ENCODE measurements at places on chromosomes 16 and 17.

DNA sequence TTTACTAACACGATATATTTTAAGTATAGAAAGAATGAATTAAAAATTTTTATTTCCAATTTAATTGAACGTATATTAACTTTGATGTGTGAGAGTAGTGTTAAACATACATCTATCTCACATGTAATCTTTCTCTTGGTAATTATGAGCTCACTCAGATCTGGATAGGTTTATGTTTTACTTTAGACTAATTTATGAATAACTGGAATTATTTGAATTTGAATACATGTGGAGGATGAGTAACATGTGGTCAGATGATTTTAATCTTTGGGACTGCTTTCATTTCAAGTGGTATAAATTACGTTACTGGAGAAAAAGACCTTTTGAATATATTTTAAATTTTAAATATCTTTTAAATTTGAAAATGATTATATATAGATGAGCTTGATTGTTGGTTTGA is 49.9 kb upstream of the RHBDL3 start:
- no peak for DNase-seq

- no peak for DNase-seq
Measured at GRCh38 chr17:55734128-55734781, 11.6 kb upstream of the TMEM100 start.

DNA sequence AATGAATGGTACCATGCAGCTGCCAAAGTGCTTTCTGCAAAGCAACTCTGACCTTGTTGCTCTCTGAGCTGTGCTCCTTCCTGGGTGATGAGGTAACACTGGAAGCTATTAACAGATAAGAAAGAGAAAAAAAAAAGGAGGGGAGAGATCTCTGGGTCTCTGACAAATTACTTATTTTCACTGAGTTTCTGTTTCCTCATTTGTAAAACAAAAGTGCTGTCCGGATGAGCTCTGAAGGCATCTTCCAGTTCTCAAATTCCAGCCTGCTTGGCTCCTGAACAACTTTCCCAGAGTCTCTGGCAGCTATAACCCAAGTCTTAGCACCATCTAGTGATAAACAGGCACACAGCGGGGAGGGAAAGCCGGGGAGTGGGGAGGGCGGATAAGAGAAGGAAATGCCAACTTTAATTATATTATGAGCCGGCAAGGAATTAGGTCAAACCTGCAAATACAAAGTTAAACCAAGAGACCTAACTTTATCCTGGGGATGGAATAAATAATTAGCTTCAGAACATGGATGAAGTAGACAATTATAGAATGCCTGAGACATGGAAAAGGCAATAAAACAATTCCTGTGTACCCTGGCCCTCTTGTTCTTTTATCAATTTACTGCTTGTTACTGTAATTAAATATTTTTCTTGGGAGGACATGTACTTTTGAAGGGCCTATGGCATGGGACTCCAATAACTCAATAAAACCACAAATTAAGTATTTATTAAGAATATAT is 61.3 kb upstream of the KIFC3 start:
- DNase-seq, result peak; percentile 29

DNA sequence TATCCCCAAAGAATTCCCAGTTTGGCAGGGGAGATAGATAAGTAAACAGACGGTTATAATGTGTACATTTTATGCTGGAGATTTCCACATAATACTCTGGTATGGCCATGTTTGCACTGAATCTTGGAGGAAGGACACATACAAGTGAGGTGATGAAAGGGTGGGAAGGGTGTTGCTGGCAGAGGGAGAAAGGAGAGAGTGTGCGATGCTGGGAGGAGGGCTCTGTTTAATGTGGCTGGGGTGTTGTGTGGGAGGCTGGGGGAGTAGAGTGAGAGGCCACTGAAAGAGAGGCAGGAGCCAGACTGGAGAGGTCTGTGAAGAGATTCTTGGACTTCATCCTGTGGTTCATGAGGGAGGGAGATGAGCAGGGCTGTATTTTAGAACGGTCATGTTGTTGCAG is 87.6 kb downstream of the SPACA3 start:
- no peak for DNase-seq

- DNase-seq, result peak; percentile 31
Measured at GRCh38 chr17:57834146-57834741, 15.6 kb downstream of the MRPS23 start.

- no peak for DNase-seq
Measured at GRCh38 chr17:75250009-75250471, 11.4 kb downstream of the GGA3 start.

DNA sequence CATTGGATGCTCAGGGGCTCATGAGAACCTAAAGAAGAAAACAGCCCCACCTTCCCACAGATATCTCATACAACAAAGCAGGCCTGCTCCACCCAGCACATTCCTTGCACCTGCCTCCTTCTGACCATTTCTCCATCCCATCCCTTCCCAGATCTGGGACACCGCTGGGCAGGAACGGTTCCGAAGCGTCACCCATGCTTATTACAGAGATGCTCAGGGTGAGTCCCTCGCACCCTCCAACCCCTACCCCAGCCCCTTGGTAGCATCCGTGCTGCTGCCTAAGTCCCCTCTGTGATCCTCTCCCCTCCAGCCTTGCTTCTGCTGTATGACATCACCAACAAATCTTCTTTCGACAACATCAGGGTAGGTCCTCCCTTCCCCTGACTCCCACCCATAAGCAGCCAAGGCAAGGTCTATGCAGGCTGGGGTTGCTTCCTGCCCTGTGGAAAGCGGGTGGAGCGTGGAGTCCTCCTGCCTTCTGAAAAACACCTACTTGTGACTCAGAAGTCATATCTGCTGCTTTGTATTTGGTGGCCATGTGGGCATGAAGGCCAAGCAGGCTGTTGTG is 5.4 kb upstream of the NHERF1 start:
- DNase-seq, result no peak

- no peak for DNase-seq
Measured at GRCh38 chr16:54331241-54332002, 44.8 kb upstream of the IRX3 start.

DNA sequence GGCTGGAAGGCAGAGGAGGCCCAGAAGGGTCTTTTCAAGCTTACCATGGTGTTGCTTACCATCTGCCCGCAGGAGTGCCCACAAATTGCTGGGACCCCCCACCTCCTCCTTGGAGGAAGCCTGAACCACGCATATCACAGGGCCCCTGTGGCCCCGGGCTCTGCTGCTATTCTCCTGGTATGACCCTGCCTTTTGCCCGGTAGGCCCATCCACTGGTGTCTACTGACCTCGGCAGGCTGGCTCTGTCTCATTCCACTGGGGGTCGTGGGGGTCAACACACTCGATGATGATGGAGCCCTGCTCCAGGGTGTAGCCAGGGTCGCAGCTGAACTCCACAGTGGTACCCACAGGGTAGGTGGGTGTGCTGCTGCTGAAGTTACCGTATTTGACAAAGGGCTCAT is 8.2 kb upstream of the PHF12 start:
- no peak for DNase-seq

DNA sequence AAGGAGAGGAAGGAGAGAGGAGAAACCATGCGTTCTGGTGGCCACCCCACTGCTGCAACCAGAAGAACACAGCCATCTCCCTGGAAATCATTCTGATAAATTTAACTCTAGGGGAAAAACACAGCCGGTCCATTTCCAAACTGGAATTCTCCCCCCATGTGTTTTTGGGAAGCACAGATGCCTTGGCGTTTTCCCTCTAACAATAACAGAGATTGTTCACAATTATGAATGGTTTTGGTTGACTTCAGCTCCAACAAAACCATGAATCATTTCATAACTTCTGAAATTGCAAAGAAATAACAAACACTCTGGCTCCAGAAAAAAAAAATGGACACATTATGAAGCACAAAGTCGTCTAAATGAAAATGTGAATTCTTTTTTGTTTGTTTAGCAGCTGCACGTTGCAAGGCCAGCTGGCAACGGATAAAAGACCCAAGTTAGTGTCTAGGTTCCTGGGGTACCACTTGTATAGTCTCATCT is 46.2 kb downstream of the GNAO1 start:
- no peak for DNase-seq

- DNase-seq, result no peak
Measured at GRCh38 chr17:63696381-63696961, 3.5 kb downstream of the LIMD2 start.

DNA sequence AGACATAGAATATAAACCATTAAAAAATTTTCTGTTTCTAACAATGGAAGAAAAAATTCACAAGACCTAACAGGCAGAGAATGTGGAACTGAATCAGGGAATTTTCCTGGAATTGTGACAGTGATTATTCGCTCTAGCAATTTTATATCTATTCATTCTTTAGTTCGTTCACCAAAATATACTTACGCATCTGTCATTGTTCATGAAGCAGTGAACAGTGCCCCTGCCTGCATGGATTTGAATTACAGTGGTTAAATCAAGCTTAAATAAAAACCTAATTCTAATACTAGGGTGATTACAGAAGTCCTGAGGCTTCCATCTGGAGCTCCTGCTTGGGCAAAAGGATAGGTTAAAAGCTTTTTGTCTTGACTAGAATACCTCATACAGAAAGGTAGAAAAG is 48.6 kb downstream of the ABCA8 start:
- no peak for DNase-seq

- DNase-seq, result no peak
Measured at GRCh38 chr17:10067446-10068143, 130.8 kb downstream of the GAS7 start.

GRCh38 chr16:68902969-68903345 is 59.6 kb downstream of the TANGO6 start:
- no peak for DNase-seq

GRCh38 chr17:31369266-31369665 is 22.2 kb upstream of the RAB11FIP4 start:
- no peak for DNase-seq

- DNase-seq, result no peak
Measured at GRCh38 chr17:2309338-2310154, 5.8 kb downstream of the SRR start.

GRCh38 chr17:39073916-39074315 is 77.5 kb downstream of the PLXDC1 start:
- no peak for DNase-seq

DNA sequence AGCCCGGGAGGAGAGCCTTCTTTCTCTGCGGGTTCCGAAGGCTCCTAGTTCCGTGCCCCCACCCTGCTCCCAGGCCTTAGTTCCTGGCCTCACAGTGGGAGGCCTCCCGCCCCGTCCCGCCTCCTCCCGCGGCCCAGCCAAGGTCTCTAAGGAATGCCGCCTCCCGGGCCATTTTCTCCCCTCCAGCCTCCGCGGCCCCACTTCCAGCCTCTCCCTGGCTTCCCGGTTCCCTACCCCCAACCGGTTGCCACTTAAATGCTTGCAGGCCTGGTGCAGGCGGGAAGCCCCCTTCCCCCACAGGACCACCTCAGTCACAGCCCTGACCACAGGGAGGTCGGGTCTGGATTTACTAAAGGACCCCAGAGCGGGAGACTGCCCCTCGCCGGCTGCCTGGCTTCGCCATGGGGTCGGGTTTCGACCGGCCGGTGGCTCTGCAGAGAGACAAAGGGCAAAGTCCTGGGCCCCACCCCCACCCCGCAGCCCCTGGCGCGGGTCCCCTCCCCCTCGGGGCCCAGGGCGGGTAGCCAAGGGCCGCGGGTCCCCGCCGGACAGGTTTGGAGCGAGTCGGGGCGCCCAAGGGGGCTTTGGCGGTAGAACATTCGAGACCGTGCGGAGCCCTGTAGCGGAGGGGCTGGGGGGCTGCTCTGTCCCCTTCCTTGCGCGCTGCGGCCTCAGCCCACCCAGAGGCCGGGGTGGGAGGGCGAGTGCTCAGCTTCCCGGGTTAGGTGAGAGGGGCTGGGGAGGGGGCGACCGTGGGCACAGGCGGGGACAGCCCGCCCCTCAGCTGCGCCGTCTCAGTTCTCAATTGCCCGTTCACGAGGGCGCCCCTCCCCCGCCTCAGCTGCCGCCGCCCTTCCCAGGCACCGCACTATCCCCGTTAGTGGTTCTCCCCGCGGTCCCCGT is 16.4 kb downstream of the IGF2BP1 start:
- DNase-seq, result no peak

DNA sequence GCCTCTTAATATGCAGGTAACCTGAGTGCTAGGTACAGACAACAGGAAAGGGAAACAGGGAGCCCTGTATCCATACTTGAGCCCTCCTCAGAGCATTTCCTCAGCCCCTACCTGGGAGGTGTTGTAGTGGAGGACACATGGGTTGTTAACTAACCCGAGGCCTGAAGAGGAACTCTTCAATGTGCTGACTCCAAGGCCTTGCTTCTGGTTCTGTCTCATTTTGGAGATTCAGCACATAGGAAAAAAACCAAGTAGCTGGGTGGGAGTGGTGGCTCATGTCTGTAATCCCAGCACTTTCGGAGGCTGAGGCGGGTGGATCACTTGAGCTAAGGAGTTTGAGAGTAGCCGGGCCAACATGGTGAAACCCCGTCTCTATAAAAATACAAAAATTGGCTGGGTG is 24.8 kb downstream of the SNX11 start:
- DNase-seq, result no peak

DNA sequence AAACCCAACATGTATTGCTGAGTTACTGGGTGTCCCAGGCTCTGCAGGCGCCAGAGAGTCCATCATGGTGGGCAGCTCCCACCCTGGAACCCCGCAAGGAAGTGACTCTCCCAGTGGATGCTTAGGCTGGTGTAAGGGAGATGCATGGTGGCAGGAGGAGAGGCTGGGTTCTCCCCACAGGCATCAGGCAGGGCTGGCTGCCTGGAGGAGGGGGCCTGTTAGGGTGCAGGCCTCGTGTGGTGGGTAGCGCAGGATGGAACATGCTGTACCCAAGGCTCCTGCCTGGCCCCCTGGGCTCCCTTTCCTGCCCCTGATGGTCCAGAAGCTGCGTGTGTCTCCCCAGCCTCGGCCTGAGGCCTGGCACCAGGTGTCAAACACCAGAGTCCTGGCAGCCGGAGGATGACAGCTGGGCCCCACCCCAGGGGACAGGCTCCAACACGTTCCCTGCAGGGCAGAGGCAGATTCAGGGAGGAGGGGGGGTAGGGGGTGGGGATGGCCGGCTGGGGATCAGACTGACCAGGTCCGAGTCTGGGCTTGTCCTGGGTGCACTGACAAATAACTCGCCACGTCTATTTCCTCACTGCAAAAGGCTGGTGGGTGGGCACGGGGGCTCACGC is 40.2 kb upstream of the CIBAR2 start:
- no peak for DNase-seq

- DNase-seq, result no peak
Measured at GRCh38 chr17:66715076-66715675, 119.7 kb upstream of the CACNG5 start.

DNA sequence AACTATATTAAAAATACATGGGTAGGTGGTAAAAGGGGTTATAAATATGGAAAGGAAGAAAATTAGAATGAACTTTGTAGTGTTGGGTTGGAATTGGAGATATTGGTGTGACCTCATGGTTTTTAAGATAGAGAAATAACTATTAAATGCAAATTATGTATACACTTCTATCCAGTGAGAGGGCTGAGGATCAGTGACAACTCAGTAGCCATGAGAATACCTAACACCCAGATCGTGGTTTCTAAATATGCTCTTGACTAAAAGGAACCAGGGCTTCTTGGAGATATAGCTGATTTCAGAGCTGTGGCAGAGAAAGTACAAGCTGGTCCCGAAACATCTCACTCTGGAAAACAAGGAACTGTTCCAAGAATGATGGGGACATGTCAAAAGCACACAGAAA is 44.4 kb downstream of the SLC6A4 start:
- no peak for DNase-seq
